ENCODE measurements at places on chromosomes 4 and X. TPM values are rescaled to one million over a fixed set of nuclear protein-coding genes. Genes with fewer than 3 reads are reported as not detected.

- DNase-seq: no peak
Measured at GRCh38 chr4:120445186-120445585, 378.5 kb upstream of the MAD2L1 start.

- no peak for DNase-seq
Measured at GRCh38 chr4:146972036-146972435, 26.4 kb upstream of the TTC29 start.

DNA sequence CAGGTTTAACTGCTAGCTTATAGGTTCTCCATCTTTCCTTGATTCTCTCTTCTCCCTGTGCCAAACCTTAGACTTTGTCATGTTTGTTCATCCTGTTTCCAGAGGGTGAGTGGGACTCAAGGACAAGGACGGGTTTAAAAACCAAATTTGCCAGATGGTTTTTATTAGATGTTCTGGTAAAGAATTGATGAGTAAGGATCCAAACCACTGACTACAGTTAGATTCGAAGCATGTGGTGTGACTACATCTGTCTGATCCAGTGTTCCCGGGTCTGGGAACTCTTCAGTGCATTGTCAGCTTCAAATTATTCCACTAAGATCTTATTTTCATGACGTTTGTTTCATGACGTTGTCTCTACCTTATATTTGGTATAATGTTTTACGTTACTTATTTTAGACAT lies 37.5 kb downstream of the MTMR1 start:
- DNase-seq: no peak

DNA sequence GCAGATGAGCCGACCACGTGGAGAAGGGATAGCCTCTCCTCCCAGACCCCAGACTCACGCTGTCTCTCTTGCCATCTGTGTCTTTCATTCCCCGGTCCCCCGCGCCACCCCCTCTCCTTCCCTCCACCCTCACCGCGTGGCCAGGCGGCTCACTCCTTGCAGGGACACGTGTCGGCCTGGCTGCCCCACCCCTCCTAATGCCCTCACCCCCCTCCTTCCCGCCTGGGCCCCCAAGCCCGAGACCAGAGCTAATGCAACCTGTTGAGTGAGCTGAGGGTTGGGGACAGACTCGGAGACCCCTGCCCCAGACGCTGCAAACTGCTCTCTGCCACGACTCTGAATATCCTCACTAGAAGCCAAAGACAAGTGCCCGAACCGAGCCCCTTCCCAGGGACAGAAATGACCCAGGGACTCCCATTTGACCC lies 1.8 kb downstream of the SLC38A5 start:
- peak; percentile 43 for DNase-seq

GRCh38 chr4:85498068-85498733 lies 23.3 kb downstream of the ARHGAP24 start:
- no peak for DNase-seq

DNA sequence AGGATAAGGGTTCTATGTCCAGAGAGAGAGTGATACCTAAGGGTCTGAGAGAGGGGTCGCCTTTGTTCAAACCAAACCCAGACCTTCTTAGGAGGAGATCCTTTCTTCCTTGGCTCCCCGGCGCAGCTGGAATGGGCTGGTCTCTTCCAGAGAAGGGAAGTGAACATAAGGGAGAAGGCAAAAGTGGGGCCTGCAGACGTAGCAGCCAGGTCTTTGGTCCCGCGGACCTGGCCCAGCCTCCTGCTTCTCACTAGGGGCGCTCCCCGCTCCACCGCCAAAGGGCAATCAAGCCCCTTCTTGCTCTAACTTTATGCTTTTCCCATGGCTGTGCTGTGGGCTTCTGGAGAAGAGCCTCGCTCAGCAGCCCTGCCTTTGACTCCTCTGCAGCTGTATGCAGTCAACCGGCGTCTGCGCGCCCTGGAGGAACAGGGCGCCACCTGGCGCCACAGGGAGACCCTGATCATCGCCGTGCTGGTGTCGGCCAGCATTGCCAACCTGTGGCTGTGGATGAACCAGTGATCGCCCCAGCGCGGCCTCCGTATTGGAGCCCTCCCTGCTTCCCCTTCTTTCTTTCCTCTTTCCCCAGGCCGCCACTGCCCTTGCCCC lies 6.5 kb downstream of the FATE1 start:
- peak; percentile 10 for DNase-seq

DNA sequence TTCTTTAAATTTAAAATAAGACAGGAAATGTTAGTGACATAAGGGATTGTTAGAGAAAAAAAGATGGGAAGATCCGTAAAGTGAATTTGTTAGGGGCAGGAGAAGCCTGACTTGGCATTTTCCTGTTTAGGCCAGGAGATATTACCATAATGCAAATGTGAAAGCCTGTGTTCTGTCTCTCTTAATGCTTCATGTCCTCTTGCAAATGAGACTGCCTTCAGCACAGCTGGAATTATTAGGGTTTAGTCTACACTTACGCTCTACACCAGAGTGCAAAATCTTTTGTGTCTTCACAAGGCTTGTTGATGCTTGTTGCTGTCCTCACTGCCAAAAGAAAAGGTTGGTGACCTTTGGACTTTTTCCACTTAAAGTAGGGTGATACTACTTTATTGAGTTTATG lies 56.8 kb downstream of the JADE1 start:
- no peak for DNase-seq

DNA sequence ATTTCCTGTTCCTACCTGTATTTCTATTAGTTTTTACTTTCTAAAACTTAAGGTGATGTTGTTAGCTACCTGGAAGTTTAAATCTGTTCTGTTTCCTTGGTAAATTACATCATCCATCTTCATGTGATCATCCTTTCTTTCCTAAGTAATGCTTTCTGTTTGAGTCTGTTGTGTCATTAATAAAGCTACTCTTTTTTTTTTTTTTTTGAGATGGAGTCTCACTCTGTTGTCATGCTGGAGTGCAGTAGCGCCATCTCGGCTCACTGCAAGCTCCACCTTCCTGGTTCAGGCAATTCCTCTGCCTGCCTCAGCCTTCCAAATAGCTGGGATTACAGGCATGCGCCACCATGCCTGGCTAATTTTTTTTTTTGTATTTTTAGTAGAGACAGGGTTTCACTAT lies 73.3 kb downstream of the FIP1L1 start:
- no peak for DNase-seq

The MID2 gene
- not detected for total RNA-seq

DNA sequence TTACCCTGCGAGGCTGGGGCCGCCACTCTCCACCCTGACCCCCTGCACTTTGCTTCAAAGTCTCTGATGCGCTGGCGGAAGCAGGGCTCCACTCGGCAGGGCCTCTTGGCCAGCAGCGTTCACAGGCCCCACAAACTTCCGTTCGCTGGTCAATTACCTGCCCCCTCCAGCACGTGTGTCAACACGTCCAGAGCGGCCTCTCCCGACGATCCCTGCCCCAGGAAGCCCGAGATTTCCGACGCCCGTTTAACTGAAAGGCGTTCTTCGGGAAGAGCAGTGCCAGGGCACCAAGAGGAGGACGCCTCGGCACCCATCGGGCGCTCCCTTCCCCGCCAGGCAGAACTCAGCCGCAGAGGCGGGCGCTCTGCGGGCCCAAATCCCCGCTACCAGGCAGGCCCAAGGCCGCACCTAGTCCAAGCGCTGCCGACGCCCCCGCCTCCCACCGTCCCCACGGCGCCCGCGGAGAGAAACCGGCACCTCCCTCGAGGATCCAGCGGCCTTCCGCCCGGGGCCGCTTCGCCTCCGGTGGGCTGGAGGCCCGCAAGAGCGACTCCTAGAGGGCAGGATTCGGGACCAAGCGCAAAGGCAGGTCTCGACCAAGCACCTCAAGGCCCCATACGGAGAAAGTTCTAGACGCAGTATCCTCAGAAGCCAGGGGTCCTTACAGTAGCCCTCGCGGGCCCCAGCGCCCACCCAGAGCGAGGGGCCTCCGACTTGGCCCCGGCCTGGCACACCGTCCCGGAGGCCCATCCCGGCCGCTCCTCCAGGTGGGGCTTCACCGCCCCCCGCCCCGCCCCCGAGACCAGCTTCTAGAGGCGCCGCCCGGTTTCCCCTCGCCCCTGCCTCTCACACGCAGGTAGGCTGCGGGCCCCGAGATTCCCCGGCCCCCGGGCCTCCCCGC lies 586 bp downstream of the BCAP31 start:
- peak; percentile 72 for DNase-seq

GRCh38 chrX:44061968-44062614 lies 88.9 kb upstream of the NDP start:
- DNase-seq: no peak

GRCh38 chr4:56727150-56727549 lies 46.1 kb upstream of the HOPX start:
- no peak for DNase-seq

- no peak for DNase-seq
Measured at GRCh38 chrX:7570432-7571029, 272.4 kb upstream of the VCX start.

DNA sequence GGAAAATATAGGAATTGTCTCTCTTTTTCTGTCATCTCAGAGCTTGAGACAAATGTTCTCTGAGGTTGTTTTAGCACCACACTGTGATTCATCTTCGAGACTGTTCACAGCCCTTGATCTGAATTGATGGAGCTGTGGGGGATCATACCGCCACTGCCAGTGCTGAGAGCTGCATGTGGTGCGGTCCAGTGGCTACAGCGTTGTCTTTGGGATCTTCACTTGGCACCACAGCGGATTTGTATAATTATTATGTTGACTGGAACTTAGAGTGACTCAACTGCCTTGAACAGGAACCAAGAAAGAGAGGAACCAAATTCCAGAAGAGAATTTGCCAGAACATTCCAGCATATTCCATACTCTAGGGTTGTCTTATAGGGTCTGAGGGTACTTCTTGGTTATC lies 29.1 kb downstream of the TBL1X start:
- DNase-seq: no peak

GRCh38 chr4:169152899-169153298 lies 117.9 kb downstream of the SH3RF1 start:
- no peak for DNase-seq

The POU4F2 gene
- not detected for total RNA-seq

DNA sequence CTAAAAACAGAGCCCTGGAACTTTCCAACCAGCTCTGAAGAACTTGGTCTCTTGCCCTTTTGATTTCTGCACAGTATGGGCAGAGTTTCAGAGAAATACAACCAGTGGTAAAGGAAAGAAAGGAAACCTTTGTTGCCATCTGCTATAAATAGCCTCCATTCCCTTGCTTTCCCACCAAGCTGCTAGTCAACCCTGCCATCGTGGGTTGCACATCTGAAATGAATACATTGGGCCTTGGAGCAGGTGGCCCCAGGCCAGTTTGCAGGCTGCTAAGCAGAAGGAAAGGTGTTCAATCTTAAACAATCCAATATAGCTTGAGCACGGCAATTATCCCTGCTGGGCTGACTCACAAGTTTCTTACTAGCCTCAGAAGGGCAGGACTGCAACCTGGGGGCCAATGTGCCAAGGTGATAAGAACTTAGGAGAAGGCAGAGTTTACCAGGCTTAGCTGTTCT lies 142.5 kb downstream of the PPARGC1A start:
- no peak for DNase-seq

DNA sequence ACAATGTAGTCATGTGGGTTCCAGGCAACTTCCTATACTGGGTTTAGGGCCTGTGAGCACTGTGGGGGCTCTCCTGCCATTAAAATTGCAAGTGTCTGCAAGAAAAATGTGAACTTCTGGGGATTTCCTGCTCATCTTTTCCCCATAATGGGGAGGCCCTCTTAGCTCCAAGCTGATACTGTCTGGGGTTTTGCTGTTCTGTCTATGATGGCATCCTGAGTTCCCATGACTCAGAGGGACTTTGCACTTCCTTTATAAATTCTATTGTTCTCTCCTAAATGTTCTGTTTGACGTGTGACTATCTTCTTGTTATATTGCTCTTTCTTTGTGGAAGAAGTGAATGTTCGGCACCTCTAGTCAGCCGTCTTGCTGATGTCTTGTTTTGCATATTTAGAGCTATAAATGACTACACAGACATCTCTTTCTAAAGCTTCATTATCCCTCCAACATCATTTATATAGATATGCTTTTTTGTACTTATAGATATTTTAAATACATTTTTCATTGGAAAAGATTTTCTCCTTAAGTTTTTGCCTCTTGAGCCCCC lies 465.8 kb downstream of the NAF1 start:
- DNase-seq: no peak

GRCh38 chr4:78644744-78645330 lies 93.3 kb downstream of the ANXA3 start:
- DNase-seq: peak; percentile 65

- no peak for DNase-seq
Measured at GRCh38 chr4:98746530-98746929, 88.1 kb upstream of the TSPAN5 start.

The BMPR1B gene
- not detected for total RNA-seq

DNA sequence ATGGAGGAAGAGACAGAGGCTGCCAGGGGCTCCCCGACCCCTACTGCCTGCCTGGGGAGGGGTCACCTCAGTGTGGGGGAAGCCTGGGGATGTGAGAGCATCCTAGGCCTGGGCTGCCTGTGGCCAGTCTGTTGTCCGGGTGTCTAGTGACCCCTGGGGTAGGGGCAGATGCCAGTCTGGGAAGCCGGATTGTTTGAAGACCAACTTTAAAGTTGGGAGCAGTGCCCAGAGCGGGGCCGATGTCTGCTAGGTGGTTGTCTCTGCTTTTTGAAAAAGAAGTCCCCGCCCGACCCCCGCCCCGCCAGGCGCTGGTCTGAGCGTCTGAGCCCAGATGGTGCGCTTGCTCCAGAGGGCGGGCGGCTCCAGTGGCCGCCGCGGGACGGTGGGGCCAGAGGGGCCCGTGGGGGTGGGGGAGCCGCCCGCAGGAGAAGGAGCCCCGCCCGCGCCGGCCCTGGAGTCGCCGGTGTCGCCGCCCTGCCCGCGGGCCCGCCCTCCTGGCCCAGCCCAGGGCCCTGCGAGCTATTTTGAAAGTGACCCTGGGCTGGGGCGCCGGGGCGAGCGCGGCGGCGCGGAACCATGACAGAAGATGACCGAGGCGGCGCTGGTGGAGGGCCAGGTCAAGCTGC lies at the start of gene DOK7:
TSS of gene DOK7 (plus strand) at position 517 of the 626 bp plus-strand sequence. CDS start at position 587, 70 bp downstream.
- DNase-seq: no peak

DNA sequence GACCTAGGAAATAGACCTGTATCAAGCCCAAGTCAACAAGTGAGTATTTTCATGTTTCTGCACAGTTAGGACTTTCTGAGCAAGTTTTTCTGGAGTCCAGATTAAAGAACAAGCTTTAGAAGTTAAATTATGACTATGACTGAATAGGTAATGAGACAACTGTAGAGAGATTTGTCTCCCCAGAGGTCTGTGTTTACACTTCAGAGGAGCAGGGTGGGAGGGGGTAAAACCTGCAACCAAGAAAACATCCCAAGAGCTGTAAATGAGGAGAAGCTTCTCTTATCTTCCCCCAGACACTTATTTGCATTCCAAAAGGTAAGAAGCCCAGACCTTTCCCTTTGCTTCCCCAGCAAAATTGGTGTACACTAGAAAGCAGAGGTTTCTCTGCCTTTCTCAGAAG lies 22.1 kb upstream of the CEP135 start:
- no peak for DNase-seq

Data from OCI-LY7 (cell line).